ENCODE measurements at places on chromosomes 4 and X. TPM values are rescaled to one million over a fixed set of nuclear protein-coding genes. Genes with fewer than 3 reads are reported as not detected.

- no peaks in the 10 kb centered on the region for H3K36me3 ChIP-seq
- no peaks in the 10 kb centered on the region for H3K27me3 ChIP-seq
- DNase-seq, result no peak
- no peak overlapping the region for H3K4me3 ChIP-seq
- no peak overlapping the region for H3K27ac ChIP-seq
These were observed 66.3 kb upstream of the C1QTNF7 start for GRCh38 chr4:15361529-15361928.

DNA sequence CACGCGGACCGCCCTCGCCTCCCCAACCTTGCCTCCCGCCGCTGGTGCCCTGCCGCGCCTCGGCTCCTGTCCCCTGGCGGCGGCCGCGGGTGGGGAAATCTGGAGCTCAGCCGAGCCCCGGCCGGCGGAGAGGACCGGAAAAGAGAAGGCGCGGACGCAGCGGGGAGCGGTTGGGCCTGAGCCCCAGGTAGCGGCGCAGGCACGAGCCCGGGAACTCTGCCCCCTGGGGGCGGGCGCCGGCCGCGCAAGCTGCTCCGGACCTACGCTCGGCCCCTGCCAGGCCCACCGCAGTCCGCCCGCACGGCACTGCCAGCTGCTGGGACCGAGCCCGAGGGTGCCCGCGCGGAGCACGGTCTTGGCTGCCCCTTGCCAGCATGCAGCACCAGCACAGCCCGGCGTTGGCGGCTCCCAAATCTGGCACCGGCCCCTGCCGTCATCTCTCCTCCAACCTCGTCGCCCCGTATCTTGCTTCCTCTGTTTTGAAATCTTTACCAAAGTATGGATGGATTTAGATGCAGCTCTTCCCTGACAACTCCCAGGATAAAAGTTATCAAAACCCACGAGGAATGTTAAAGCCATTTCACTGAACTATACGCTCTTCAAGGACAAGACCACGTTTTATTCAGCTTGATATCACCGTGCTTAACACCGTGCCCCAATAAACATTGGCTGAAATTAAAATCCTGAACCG, at the start of gene PRSS12:
TSS of gene PRSS12 (minus strand) at position 161 of the 691 bp plus-strand sequence. CDS start 283 bp downstream, outside the sequence.
- H3K4me3 ChIP-seq, result peak within 1 kb of the TSS; percentile 56
- no peaks in the 10 kb centered on the region for H3K36me3 ChIP-seq
- no peak within 1 kb of the TSS for H3K27ac ChIP-seq
- peaks cover 35% of the 10 kb centered on the region for H3K27me3 ChIP-seq
- no peak for DNase-seq

GRCh38 chr4:98661371-98662054, 3.1 kb upstream of the TSPAN5 start:
- H3K36me3 ChIP-seq, result no peaks in the 10 kb centered on the region
- no peak overlapping the region for H3K4me3 ChIP-seq
- H3K27me3 ChIP-seq, result no peaks in the 10 kb centered on the region
- peaks cover 34% of the 10 kb centered on the region for H3K4me1 ChIP-seq
- no peak for DNase-seq
- no peak overlapping the region for H3K27ac ChIP-seq

- H3K27ac ChIP-seq, result no peak overlapping the region
- peaks cover 8% of the 10 kb centered on the region for H3K36me3 ChIP-seq
- H3K27me3 ChIP-seq, result no peaks in the 10 kb centered on the region
- peaks cover 18% of the 10 kb centered on the region for H3K4me1 ChIP-seq
- no peak for DNase-seq
These were observed 67.8 kb downstream of the ABLIM2 start for GRCh38 chr4:8090744-8091301.

GRCh38 chrX:36804066-36804465, 204.1 kb upstream of the FAM47C start:
- no peaks in the 10 kb centered on the region for H3K27me3 ChIP-seq
- no peak for DNase-seq
- no peak overlapping the region for H3K4me3 ChIP-seq
- no peaks in the 10 kb centered on the region for H3K4me1 ChIP-seq

DNA sequence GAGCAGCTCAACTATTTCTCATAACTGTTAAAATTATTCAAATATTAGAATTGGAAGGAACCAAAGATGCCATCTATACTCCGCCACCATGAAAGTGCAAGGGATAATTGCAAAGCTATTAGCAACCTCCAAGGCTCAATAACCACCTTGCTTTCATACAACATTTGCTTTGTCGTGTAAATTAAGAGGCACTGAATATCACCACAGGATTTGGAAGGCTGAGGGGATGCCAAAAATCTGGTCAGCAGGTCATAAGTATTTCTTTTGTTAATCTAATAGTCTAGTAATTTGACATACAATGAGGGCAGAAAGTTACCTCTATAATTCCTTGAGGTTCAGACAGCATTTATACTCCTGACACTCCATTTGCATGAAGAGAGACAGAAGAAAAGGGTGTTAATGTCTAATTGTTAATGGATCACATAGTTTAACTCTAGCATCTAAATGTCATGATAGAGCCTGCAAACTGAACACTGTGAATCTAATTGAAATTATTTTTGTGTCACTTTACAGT, 200.9 kb upstream of the DIAPH2 start:
- no peaks in the 10 kb centered on the region for H3K27me3 ChIP-seq
- H3K4me3 ChIP-seq, result no peak overlapping the region
- no peaks in the 10 kb centered on the region for H3K36me3 ChIP-seq
- H3K4me1 ChIP-seq, result no peaks in the 10 kb centered on the region

- DNase-seq, result no peak
- no peaks in the 10 kb centered on the region for H3K27me3 ChIP-seq
- no peak overlapping the region for H3K27ac ChIP-seq
- H3K36me3 ChIP-seq, result no peaks in the 10 kb centered on the region
These were observed 84.0 kb upstream of the ATP6AP2 start for GRCh38 chrX:40496728-40497127.

GRCh38 chr4:116668190-116668589, 417.2 kb downstream of the TRAM1L1 start:
- no peaks in the 10 kb centered on the region for H3K27me3 ChIP-seq
- no peak overlapping the region for H3K4me3 ChIP-seq
- DNase-seq, result no peak
- H3K36me3 ChIP-seq, result no peaks in the 10 kb centered on the region
- no peaks in the 10 kb centered on the region for H3K4me1 ChIP-seq
- no peak overlapping the region for H3K27ac ChIP-seq

GRCh38 chr4:80017125-80017854, 55.7 kb downstream of the ANTXR2 start:
- peak overlapping the region; percentile 13 for H3K27ac ChIP-seq
- no peak for DNase-seq
- H3K4me1 ChIP-seq, result peaks cover 50% of the 10 kb centered on the region
- peaks cover 53% of the 10 kb centered on the region for H3K36me3 ChIP-seq
- no peaks in the 10 kb centered on the region for H3K27me3 ChIP-seq

DNA sequence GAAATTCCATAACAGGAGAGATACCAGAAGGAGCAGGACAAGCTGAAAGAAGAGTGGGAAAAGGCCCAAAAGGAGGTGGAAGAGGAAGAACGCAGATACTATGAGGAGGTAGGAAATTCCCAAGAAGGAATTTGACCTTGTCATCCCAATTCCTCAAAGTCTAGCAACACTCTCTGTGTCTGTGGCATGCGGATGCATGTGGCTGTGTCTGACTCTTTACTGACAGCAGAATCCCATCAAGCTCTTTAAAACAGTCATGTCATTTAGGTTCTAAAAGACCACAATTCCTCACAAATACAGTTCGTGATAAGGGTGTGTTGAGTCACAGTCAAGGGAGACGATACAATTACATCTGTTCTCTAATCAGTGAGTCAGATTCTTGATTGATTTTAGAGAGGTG, 68.5 kb downstream of the PHOX2B start:
- H3K36me3 ChIP-seq, result peaks cover 87% of the 10 kb centered on the region
- H3K4me3 ChIP-seq, result no peak overlapping the region
- DNase-seq, result peak; percentile 17
- H3K27me3 ChIP-seq, result no peaks in the 10 kb centered on the region
- no peak overlapping the region for H3K27ac ChIP-seq
- H3K4me1 ChIP-seq, result no peaks in the 10 kb centered on the region

DNA sequence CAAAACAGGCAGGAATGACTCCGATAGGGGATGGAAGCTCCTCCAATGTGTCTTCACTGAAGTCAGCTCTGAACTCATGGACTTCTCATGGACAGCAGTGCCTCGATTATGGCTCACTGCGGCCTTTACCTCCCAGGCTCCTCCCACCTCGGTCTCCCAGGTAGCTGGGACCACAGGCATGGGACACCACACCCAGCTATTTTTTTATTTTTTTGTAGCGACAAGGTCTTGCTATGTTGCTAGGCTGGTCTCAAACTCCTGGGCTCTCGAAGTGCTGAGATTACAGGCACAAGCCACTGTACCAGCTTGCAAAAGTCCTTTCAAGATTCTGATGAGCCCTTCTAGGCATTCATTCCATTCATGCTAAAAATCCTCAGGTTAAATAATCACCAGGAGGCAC, 181.5 kb downstream of the NSUN7 start:
- DNase-seq, result no peak
- H3K27me3 ChIP-seq, result no peaks in the 10 kb centered on the region
- no peak overlapping the region for H3K27ac ChIP-seq
- no peak overlapping the region for H3K4me3 ChIP-seq
- peaks cover 5% of the 10 kb centered on the region for H3K36me3 ChIP-seq
- H3K4me1 ChIP-seq, result peaks cover 15% of the 10 kb centered on the region

GRCh38 chr4:42570221-42570620, 86.7 kb downstream of the ATP8A1 start:
- no peaks in the 10 kb centered on the region for H3K36me3 ChIP-seq
- no peak for DNase-seq
- no peak overlapping the region for H3K27ac ChIP-seq
- no peak overlapping the region for H3K4me3 ChIP-seq
- H3K4me1 ChIP-seq, result peaks cover 9% of the 10 kb centered on the region

DNA sequence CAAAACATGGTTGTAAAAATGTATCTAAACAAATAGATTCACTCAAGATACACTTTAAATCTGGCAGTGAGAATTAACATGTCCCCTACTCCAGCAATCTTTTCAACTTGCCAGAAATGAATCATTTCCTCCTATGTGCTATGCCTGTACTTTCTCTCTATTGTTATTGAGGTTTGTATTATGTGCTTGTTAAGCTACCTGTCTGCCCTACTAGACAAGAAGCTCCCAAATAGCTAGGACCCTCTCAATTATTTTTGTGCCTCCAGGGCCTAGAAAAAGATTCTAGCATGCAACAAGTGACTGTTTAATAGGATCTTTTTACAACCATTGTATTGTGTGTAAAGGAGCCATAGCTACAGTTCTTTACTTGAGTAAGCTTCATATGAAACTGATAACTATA, 3.5 kb upstream of the SAP30 start:
- H3K27me3 ChIP-seq, result no peaks in the 10 kb centered on the region
- H3K27ac ChIP-seq, result peak overlapping the region; percentile 93
- no peak overlapping the region for H3K4me3 ChIP-seq
- no peaks in the 10 kb centered on the region for H3K36me3 ChIP-seq
- peaks cover 14% of the 10 kb centered on the region for H3K4me1 ChIP-seq

DNA sequence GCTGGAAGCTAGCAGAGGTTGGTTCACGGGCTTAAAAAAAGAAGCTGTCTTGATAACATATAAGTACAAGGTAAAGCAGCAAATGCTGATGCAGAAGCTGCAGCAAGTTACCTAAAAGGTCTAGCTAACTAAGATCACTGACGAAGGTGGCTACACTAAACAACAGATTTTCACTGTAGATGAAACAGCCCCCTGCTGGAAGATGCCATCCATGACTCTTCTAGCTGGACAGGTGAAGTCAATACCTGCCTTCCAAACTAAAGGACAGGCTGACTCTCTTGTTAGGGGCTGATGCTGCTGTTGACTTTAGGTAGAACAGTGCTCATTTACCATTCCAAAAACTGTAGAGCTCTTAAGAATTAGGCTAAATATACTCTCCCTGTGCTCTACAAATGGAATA, 99.5 kb downstream of the FBXW7 start:
- DNase-seq, result no peak
- no peaks in the 10 kb centered on the region for H3K4me1 ChIP-seq
- no peaks in the 10 kb centered on the region for H3K36me3 ChIP-seq
- no peaks in the 10 kb centered on the region for H3K27me3 ChIP-seq
- no peak overlapping the region for H3K4me3 ChIP-seq

DNA sequence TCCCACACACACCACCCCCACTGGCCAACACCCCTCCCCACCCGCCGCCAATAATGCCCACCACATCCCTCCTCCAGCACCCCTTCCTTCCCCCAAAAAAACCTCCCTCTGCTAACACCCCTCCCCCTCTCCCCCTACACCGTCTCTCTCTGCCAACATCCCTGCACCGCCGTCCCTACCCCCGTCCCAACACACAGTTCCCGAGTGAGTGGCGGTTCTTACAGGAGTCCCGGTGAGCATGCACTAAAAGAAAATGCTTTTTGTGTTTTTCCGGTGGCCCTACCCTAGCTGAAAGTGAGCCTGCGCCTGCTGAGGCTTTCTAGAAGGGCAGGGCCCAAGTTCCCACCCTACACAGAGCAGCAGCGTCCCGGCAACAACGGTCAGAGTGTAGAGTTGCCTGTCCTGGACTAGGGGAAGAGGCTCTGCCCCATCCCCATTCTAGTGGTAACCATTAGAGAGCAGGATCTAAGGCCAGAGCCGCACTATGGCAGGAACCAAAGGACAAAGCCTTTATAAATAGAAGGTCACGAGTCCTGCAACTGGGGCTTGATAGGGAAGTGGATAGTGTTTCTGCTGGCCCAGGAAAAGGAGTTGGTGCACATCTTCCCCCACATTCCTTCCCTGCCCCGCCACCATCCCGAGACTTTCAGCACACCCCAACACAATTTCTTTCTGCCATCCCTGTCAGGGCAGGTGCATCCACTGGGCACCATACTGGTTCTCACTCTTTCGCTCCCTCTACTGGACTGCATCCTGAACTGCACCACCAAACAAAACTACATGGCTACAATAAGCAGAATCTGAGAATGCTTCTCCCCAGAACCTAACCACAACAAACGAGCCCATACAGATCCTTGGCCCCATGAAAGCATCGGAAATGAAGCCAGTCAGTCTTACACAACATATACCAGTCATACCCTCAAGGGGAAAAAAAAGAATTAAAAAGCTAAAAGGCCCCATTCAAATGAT, 78.1 kb upstream of the PAGE3 start:
- no peak for DNase-seq
- H3K27ac ChIP-seq, result no peak overlapping the region
- H3K4me3 ChIP-seq, result no peak overlapping the region
- H3K36me3 ChIP-seq, result no peaks in the 10 kb centered on the region

GRCh38 chr4:179472164-179472563, 2029.9 kb upstream of the AGA start:
- DNase-seq, result no peak
- no peaks in the 10 kb centered on the region for H3K36me3 ChIP-seq
- H3K27ac ChIP-seq, result no peak overlapping the region
- H3K27me3 ChIP-seq, result no peaks in the 10 kb centered on the region

APLN gene
- 0.42 TPM for total RNA-seq

HHIP gene
- 0.13 TPM for total RNA-seq

QDPR gene
- 12.7 TPM for total RNA-seq

ANKRD17 gene
- total RNA-seq, result 54.2 TPM

BEND4 gene
- not detected for total RNA-seq

ZNF630 gene
- total RNA-seq, result 5.4 TPM

GAGE13 gene
- total RNA-seq, result not detected

SMIM10 gene
- total RNA-seq, result 11.4 TPM

All from esophagus muscularis mucosa (tissue), 4 donors.